ENCODE measurements at places on chromosomes 11 and 22.

DNA sequence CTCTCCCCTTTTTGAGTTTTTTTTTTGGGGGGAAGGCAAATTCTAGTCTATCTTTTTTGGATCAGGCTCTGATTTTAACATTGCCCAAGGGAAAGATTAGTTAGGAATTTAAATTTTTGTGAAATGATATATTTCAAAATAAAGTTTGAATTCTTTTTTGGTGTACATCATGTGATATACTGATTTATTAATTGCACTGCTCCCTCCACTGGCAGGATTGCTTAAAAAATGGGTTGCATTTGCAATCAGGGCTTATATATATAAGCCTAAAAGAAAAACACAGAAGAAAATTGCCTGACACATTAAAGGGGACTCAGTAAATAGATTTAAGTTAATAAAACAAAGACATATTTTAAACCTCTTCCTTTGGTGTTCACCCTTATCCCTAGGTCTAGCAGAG lies 1.2 kb downstream of the DYNC2H1 start:
- peaks cover 24% of the 10 kb centered on the region for H3K27me3 ChIP-seq
- no peak for DNase-seq
- H3K36me3 ChIP-seq: no peaks in the 10 kb centered on the region
- H3K4me1 ChIP-seq: peaks cover 7% of the 10 kb centered on the region
- no peak overlapping the region for H3K27ac ChIP-seq
- H3K4me3 ChIP-seq: peak overlapping the region; percentile 21

GRCh38 chr11:73406619-73407018 lies 30.4 kb downstream of the RELT start:
- H3K36me3 ChIP-seq: peaks cover 37% of the 10 kb centered on the region
- no peak overlapping the region for H3K4me3 ChIP-seq
- no peak overlapping the region for H3K27ac ChIP-seq
- no peak for DNase-seq

DNA sequence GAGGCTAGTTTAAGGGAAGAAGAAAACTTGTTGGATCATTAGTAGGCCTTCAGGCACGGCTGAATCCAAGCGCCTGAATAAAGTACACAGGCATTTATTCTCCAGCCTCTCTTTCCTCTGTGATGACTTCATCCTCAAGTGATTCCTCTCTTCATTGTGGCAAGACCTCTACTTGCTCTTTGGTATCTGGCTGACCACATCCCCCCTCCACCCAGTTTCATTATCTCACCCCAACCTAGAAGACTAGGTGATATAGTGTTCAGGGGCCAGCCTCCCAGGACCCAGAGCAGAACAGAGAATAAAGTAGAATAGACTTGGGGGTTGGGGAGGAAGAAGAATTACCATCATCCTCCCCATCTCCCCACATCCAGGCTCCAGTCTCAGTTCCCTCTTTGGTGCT lies 189.3 kb downstream of the MIAT start:
- H3K4me1 ChIP-seq: no peaks in the 10 kb centered on the region
- no peak for DNase-seq

DNA sequence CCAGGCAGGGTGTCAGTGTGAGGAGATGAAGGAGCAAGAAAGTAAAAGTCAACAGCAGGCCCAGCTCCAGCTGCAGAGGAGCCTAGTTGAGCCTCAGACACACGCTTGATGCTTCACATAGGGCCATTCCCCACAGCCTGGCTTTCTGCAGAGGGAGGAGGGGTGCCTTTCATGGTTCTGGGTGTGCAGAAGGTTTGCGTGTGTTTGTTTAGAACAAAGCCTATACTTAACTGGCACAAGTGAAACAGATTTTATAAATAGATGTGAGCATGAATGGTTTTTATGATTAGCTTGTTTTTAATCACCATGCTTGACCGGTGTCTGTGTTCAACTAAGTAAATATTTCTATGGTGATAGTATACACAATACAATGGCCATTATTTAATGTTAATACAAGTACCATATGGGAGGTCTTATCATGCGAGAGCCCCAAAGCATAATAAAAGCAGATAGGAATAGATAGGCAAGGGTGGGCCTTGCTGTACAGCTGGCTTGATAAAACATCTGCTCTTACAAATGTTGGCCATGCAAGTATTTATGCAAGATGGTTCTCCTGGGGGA lies 290.2 kb downstream of the ETS1 start:
- peak overlapping the region; percentile 89 for H3K27ac ChIP-seq
- no peaks in the 10 kb centered on the region for H3K27me3 ChIP-seq
- H3K4me3 ChIP-seq: peak overlapping the region; percentile 17

GRCh38 chr11:95913830-95914615 lies 9.9 kb downstream of the MTMR2 start:
- H3K36me3 ChIP-seq: peaks cover 3% of the 10 kb centered on the region
- no peak overlapping the region for H3K4me3 ChIP-seq
- H3K27me3 ChIP-seq: no peaks in the 10 kb centered on the region
- H3K4me1 ChIP-seq: peaks cover 18% of the 10 kb centered on the region
- no peak for DNase-seq

DNA sequence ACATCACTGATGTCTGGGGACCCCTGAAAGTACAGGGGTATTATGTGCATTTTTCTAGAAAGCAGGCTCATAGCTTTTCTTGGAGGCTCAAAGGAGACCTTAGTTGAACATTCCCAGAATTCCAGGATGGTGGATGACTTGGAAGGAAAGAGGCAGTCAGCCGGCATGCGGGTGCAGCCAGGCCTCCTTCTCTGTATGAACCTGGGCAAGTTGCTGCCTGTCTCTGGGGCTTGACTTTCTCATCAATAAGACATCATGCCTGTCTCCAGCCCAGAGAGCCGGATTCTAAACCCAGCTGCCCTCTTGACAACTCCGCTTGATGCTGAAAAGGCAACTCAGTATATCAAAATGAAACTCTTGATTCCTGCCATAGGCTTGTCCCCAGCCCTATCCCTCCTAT lies 12.6 kb downstream of the MS4A15 start:
- H3K4me1 ChIP-seq: peaks cover 6% of the 10 kb centered on the region
- H3K27me3 ChIP-seq: peaks cover 2% of the 10 kb centered on the region
- no peak for DNase-seq
- H3K36me3 ChIP-seq: no peaks in the 10 kb centered on the region
- no peak overlapping the region for H3K4me3 ChIP-seq

DNA sequence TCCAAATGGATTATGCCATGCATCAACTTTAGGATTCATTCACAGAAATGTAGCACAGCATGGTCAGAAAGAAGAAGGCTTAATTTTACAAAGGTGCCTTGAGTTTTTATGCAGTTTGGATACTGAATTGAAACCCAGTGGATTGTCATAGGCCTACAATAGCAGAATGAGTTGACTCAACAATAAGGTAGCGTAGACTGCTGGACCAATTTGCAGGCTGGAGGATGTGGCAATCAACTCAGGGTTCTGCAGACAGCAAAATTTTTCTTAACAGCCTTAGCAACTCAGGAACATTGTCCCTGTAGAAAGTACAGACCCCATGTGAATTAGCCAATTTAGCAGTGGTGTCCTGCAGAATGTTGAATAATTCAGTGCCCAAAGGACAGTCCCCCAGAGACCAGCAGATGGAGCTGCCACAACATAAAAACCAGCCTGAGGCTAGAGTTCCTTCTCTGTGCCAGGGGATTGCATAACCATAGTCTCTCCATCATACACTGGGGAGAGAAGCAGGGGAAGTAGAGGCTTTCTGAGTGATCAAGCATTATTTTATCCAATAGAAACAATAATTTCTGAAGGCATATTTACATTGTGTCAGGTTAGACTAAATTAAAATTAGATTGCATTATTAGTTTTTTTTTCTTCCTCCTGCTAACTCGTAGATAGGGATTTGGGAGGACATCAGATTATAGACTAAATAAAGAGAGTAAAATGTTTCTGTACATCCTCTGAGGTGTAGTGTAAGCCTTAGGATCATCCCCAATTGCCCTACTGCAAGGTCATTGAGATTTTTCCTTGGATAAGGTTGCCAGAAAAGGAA lies 20.3 kb upstream of the MRPL17 start:
- H3K27me3 ChIP-seq: no peaks in the 10 kb centered on the region
- no peak overlapping the region for H3K27ac ChIP-seq
- no peak overlapping the region for H3K4me3 ChIP-seq
- no peak for DNase-seq
- peaks cover 8% of the 10 kb centered on the region for H3K4me1 ChIP-seq

DNA sequence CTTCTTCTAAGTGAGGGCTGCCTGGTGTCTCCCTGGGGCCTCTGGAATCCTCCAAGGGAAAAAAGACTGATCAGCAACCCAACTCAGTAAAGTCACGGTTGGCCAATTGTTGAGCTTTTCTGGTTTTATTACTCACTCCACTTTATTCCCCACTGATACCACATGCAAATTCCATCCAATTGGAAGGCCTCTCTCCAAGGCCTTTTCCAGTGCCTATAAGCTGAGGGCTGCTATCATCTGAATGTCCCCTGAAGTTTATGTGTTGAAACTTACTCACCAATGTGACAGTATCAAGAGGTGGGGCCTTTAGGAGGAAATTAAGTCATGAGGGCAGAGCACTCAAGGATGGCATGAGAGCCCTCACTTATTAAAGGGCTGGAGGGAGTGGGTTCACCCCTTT lies 463.3 kb downstream of the BUD13 start:
- no peak overlapping the region for H3K4me3 ChIP-seq
- DNase-seq: no peak
- H3K36me3 ChIP-seq: no peaks in the 10 kb centered on the region

DNA sequence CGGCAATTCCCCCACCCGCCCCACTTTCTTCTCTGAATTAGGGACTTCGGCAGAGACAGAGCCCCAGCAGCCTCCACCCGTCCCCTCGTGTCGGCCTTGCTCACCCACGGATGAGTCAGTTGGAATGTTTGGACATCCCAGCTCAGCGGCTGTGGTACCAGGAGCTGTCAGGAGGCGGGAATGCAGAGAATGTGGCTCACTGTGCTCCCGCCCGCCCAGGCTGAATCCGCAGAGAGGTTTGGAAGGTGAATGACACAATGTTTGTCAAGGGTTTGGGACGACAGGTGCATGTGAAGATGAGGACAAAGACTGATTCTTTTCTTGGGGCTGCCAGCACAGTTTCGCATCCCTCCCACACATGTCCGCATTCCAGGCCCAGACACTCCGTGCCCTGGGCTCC lies 39.6 kb downstream of the LIF start:
- H3K27me3 ChIP-seq: no peaks in the 10 kb centered on the region
- peaks cover 18% of the 10 kb centered on the region for H3K4me1 ChIP-seq
- no peak for DNase-seq
- H3K36me3 ChIP-seq: peaks cover 2% of the 10 kb centered on the region
- H3K27ac ChIP-seq: no peak overlapping the region

DNA sequence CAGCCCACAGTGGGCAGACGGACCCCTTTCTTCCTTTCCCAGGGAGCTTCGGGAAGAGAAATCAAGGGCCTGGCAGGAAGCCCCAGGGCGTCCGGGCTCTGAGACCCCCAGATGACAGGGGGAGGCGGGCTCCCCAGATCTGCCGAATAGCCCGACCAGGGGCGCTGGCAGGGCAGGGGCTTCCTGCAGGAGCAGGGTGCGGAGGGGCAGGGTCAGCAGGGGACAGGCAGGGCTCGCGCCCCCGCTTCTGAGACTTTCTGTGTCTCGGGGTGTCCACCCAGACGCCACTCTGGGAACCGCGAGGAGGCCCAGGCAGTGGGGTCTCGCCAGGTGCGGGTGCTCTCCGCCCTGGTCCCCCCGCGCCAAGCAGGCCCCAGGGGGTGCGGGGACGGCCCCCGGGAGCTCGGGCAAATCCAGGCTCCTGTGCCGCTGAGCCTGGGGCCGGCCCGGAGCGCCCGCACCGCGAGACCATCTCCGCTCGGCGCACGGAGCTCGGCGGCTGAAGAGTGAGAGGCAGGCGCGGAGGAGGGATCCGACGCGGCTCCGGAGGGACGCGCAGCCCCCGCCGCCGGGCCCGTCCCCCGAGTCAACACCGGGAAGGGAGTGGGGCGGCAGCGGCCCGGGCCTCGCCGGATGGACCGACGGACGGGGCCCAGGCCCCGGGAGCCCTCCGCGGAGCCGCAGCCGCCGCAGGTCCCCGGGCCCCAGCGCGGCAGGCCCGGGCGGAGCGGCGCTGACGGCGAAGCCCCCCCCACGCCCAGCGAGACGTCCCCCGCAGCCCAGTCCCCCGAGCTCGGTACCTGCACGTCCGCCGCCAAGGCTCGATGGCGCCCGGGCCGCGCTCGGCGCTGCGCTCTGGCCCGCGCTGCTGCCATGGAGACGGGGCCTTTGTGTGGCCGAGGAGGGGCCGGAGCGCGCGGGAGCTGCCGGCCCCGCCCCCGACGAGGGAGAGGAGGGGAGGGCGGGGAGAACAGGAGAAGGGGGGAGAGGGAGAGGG lies at the start of gene PLXNB2:
Gene PLXNB2, minus strand, starts transcription at position 894 of the 997 bp plus-strand sequence. CDS start 17,062 bp downstream, outside the sequence.
- peaks cover 6% of the 10 kb centered on the region for H3K4me1 ChIP-seq
- H3K27me3 ChIP-seq: peaks cover 11% of the 10 kb centered on the region
- no peak within 1 kb of the TSS for H3K27ac ChIP-seq
- no peaks in the 10 kb centered on the region for H3K36me3 ChIP-seq
- H3K4me3 ChIP-seq: no peak within 1 kb of the TSS
- no peak for DNase-seq

All from activated T-helper 2 cell treated with anti-CD3 and anti-CD28 coated beads, Interferon-gamma antibody, Interleukin-2, Interleukin-4, amounts not matched to agents 10 μg/mL and 5 μg/mL and 100 μg/mL, durations not matched to agents 14 hours and 24 hours and 36 hours (primary cell).